ENCODE measurements at places on chromosomes 6 and 20.
A peak's percentile ranks its signal among the peaks of the same experiment; 100 is the strongest.

- DNase-seq = no peak
Measured at GRCh38 chr6:148157841-148158240, 184.8 kb upstream of the SASH1 start.

DNA sequence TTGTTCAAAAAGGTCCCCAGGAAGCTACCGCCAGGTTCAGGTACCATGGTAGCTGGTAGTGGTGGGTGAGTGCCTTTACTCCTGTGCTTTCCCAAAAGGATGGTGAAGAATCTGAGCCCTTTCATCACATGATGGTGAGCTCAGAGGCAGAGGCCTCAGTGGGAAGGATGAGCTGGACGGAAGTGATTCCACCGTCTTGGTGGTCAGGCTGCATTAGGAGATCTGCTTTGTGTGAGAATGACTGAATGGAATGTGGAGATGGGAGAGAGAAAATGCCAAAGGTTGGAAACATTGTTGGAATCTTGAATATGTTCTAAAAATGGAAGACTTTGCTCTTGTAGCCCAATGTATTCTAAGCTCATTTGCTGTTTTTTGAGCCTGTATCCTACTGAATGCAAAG, 108.1 kb upstream of the SCP2D1 start:
- peak; percentile 93 for DNase-seq

GRCh38 chr20:15240801-15241200, 903.4 kb upstream of the FLRT3 start:
- DNase-seq = no peak

DNA sequence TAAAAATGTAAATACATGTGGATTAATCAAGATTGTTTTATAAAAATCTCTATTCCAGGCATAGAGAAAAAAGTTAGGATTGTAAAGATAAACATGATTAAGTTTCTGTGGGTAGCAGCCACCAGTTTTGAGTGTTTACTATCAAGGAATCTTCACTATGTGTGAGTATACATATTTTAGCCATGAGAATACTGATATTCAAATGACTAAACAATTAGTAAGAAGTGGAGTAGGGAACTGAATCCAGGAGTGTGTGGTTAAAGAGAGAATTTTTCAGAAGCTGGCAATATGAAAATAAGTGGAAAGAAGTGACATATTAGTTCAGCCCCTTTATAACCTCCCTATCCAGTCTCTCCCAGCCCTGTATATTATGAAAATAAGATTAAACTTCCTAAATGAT, 10.3 kb downstream of the ELOVL2 start:
- DNase-seq = peak; percentile 76

GRCh38 chr20:51327251-51327841, 215.2 kb downstream of the NFATC2 start:
- DNase-seq = peak; percentile 88

DNA sequence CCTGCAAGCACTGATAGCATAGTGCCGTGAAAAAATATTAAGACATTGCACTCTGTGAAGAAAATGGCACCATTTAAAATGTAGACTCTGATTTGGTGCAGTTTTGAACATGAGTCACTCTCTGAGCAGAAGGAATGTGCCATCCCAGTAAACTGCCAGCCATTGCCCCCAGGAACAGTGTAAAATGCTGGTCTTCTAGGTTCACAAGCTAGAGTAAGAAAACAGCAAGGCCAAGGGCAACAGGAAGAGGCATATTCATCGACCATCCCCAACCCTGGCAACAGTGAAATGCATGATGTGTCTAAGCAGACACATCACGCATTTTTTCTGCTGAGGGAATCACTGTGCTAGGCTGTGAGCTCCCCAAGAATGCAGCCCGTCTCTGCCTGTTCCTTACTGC, 163.2 kb upstream of the RIN2 start:
- no peak for DNase-seq

- DNase-seq = no peak
Measured at GRCh38 chr6:98932381-98932780, 15.4 kb downstream of the FBXL4 start.

DNA sequence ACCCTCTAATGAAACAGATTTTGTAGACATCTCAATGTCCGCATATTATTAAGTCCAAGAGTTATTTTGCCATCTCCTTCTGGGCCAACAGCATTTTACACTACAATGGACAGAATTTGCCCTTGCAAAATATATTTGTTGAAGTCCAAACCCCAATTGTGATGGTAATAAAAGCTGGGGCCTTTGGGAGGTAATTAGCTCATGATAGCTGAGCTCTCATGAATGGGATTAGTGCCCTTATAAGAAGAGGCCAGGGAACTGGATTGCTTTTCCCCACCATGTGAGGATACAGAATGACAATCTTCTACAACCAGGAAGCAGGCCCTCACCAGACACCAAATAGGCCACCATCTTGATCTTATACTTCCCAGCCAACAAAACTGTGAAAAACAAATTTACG, 44.9 kb upstream of the MTRF1L start:
- DNase-seq = no peak

- DNase-seq = no peak
Measured at GRCh38 chr6:5783584-5784089, 223.1 kb downstream of the NRN1 start.

DNA sequence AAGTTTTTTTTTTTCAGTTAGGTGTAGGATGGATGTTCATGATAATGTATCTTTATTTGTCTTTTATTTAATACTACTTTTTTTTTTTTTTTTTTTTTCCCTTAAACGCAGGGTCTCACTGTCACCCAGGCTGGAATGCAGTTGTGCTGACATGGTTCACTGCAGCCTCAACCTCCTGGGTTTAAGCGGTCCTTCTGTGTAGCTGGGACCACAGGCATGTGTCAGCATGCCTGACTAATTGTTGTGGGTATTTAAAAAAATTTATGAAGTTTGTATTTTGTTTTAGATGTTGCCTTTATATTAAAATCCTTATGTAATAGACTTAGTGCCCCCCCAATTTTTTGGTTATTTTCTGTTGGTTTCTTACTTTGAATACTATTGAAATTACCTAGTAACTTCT, 42.6 kb downstream of the NCOA3 start:
- DNase-seq = peak; percentile 63

DNA sequence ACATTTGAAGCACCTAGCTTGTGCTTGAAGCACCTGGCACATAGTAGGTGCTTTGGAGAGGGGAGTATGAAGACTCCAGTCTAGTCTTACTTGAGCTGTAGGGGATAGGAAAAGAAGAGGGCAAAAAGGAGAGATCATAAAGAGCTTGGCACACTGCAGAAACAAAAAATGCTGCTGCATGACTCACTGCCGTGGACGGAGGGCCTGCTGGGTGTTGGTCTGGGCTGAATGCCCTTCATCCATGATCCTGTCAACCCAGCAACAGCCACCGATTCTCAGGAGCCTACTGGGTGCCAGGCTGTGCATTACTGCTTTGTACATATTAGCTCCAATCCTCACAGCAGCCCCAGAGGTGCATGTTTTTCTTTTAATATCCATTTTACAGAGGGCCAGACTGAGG, 6.0 kb downstream of the PDYN start:
- peak; percentile 19 for DNase-seq

GRCh38 chr6:87692086-87692485, 9.9 kb downstream of the AKIRIN2 start:
- no peak for DNase-seq

- DNase-seq = no peak
Measured at GRCh38 chr6:157880534-157880933, 57.5 kb downstream of the SNX9 start.

GRCh38 chr20:53346335-53346648, 247.3 kb downstream of the ZNF217 start:
- DNase-seq = no peak

DNA sequence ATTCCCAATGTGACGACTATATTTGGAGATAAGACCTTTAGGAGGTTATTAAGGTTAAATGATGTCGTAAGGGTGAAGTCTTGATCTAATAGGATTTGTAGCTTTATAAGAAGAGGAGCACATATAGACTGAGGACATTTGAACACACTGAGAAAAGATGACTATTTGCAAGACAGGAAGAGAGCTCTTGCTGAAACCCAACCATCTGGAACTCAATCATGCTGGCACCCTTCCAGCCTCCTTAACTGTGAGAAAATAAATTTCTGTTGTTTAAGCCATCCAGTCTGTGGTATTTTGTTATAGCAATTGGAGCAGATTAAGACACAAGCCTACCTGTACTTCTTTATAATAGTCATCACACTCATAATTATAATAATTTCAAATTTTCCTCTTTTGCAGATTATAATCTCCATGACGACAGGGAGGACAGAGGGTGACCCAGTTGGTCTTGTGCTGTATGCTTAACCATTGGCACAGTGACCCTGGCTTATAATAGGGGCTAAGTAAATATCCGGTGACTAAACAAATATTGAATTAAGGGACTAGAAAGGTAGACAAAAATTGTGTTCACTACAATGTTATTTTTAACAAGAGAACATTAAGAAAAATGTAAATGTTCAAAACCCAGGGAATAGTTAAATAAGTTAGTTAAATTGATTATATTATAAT, 206.4 kb upstream of the HDDC2 start:
- DNase-seq = peak; percentile 43

- DNase-seq = no peak
Measured at GRCh38 chr6:78465059-78465634, 402.2 kb upstream of the IRAK1BP1 start.

- no peak for DNase-seq
Measured at GRCh38 chr6:111653979-111654378, 48.3 kb upstream of the TRAF3IP2 start.

DNA sequence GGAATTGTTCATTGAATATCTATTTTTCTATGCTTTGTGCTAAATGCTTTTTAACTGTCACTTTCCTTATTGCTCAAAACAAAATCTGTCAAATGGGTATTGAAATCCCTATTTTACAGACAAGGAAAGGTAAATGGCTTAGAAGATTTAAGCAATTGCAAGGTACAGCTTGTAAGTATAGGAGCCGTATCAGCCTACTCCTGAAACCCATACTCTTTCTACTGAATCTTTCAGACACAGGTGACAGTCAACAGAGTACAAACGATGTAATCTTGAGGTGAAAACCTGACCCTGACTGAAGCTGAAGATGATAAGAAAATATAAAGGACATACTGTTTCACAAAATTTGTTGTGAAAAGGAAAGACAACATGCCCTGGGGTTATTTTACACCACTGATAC, 7.0 kb upstream of the COX7A2 start:
- no peak for DNase-seq

- no peak for DNase-seq
Measured at GRCh38 chr6:130132286-130132701, 90.5 kb downstream of the SAMD3 start.

Measured in fibroblast of mammary gland (primary cell).